Stimulated activated CD4-positive, alpha-beta T cell treated with anti-CD3 and anti-CD28 coated beads, Interleukin-2, amount 100 ng/mL, for 48 hours (primary cell): ENCODE measurements at places on chromosomes 1 and 21.

- no peak for DNase-seq
Measured at GRCh38 chr1:226603858-226604559, 55.4 kb downstream of the STUM start.

GRCh38 chr1:154453574-154454352, 48.3 kb upstream of the TDRD10 start:
- no peak for DNase-seq

DNA sequence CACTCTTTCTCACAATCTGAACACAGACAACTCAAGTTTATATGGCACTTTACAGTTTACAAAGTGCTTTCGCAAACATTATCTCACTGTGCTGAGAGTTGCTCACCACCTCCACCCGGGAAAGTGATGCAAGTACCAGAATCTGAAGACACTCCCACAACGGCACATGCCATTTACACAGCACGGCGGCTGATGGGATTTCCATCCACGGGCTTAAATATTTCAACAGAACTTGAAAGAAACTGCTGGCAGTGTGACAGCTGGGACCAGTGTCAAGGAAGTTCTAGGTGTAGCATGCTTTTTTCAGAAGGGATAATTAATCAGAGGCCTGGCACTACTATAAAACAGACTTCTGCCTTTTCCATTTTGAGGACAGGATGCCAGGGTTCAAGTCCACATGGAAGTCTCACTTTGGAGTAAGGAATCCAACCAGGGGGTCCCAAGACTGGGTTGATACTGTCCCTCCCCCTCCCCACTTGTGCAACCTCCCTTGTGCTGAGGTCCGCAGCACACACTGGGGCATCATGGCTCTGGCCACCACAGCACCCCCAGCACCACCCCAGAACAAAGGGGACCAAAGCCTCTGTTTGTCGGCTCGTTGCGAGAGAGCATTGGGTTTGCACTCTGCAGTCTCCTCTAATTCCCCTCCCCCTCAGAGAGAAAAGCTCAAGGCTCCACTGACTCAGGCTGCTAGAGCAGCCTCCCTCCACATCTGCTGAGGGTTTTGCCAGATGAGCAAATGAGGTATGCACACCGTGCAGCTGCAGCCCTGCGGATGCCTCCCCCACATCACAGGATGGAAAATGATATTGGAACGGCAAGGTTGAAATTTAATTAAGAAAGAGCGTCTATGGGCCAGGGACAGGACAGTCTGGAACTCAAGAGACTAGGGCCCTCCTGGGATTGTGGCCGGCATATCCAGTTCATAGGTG, 154.9 kb downstream of the TGFBR3 start:
- peak; percentile 25 for DNase-seq

DNA sequence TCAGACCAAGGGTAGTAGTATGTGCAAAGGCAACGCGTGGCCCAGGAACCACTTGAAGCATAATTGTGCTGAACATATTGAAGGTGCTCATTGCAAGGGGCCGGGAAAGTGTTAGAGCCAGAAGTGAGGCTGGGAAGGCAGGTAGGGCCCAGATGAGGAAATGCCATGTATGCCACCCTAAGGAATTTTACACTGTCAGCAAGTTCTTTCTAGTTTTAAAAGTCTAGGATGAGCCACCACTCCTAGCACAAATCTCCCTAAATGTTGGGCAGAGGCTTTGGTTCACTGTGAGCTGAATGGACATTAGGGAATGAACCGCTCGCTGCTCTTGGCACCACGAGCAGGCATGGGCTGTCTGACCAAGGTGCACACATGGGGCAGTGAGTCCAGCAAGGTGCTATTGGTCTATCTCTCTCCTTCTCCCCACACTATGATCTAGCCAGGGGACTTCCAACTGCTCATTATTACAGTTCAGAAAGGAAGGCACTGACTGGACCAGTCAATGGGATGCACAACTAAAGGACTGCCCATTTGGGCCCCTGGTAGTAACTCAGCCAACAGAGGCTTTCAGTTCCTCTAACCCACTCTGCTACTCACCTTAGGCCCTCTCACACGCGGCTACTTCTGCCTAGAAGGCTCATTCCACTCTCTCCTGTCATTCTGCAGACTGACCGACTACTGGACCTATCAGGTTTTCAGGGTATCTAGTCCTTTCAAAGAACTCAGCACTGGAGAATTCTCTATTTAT, 2.0 kb downstream of the KANK4 start:
- DNase-seq, result no peak

DNA sequence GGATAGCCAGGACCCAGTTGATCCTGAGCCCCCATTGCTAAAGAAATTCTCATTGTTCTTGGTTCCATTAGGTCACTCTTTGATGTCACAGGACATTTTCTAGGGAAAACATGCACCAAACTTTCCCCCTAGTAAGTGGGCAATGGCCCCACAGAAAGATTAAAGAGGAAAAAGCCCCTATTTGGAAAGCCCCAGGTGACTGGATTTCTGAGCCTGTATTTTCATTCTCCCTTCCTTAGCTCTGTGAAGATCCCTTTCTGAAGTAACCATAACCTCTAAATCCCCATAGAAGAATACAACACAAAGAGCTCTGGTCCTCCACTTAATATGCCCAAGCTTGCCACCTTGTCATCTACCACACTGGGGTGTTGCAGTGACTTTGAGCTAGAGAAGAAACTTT, 232.3 kb upstream of the FGGY start:
- DNase-seq, result no peak

DNA sequence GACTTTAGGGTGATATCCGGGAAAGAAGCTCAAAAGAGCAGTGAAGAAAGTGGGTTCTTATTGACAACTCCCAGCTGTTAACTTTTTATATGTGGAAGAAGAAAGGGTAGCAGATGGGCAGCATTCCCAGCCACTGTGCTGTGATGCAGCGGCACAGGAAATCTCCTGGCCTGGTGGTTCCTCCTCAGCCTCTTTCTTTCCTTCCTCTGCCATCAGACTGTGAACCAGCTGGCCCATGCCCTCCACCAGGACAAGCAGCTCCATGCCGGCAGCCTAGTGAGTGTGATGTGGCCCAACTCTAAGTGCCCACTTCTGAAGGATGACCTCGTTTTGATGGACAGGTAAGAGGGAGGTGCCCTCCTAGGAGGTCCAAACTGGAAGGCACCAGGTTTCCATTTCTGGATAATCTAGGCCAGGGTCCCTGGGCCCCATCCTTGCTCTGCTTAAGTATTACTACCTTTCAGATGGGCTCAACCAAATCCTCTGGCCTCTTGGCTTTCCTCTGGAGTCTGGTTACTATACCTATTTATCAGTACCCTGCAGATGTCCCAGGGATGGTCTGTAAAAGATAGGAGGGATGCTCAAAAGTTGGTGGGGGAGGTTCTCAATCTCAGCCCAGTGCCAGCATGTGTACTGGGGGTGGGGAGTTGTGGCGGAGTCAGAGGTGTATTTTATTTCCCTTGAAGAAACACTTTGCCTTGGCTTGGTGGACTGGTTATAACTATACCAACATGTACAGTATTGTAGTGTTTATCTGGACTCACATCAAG, 17.0 kb downstream of the MFN2 start:
- no peak for DNase-seq

DNA sequence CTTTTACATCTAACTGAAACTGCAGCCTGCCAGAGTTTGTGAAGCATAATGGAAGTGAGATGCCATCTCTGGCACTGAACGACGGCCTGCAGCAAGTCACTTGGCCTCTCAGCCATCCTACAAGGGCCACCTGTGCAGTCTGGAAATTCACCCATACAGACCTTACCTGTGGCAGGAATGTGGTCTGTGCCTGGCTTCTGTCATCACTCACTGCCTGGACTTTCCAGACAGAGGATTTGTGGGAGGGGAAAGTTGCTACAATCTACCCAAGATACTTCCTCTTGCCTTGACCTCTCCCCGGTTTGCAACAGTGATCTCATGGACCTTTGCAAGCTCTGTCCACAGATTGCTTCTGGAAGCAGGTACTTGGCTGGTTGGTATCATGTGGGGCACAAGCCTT, 58.4 kb upstream of the ATP1B1 start:
- no peak for DNase-seq

- no peak for DNase-seq
Measured at GRCh38 chr1:2980849-2981248, 40.4 kb upstream of the ACTRT2 start.
